Fibroblast of skin of right quadriceps (primary cell): ENCODE measurements at places on chromosomes 1 and 21.
A peak's percentile ranks its signal among the peaks of the same experiment; 100 is the strongest.

GRCh38 chr1:16420424-16421118, 16.7 kb downstream of the SPATA21 start:
- DNase-seq, result no peak

- no peak for DNase-seq
Measured at GRCh38 chr1:36743286-36744005, 260.7 kb upstream of the CSF3R start.

GRCh38 chr1:8687538-8687937, 129.9 kb downstream of the RERE start:
- DNase-seq, result no peak

DNA sequence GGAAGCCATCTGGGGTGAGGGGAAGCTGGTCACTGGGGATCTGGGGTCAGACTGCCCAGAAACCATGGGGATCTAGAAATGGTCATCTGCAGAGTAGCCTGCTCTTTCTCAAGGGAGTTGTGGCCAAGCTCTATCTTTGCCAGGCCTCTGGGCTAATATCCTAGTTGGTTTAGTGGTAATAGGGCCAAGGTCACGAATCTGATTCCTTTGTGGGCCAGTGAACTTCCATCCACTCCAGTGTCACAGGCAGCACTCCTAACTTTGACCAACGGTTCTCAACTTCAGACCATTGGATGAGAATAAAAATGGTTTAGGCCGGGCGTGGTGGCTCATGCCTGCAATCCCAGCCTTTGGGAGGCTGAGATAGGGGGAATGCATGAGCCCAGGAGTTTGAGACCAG, 28.1 kb upstream of the PPP2R5A start:
- DNase-seq, result no peak

- no peak for DNase-seq
Measured at GRCh38 chr1:180598333-180598974, 33.4 kb upstream of the XPR1 start.

DNA sequence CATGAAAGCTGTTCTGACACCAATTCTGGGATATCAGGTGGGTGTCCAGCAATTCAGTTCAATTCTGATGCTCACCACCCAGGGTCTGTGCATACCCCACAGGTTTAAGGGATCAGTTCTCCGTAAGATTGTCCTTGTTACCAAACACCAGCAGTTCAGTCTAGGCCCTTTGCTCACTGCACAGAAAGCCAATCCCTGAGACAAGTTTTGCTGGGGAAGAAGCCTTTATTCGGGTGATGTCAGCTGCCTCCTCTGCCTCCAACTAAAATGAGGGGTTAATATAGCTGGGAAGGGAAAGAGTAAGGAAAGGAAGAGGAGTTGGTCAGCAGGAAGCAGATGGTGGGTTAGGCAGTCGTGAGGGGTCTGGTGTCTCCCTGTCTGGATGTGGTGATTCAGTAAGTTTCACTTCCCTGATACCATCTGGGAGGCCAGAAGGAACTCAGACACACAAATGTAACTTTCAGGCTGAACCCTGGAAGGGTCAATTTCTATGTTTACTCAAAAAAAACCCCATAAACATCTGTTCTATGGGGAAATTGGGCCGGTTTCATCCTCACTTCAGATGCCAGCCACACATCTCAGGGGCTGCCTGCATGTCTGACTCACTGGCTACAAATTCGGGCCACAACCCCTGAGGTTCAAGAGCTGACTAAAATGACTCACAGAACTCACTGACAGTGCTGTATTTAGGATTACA, 83.3 kb upstream of the PGBD5 start:
- peak; percentile 72 for DNase-seq

DNA sequence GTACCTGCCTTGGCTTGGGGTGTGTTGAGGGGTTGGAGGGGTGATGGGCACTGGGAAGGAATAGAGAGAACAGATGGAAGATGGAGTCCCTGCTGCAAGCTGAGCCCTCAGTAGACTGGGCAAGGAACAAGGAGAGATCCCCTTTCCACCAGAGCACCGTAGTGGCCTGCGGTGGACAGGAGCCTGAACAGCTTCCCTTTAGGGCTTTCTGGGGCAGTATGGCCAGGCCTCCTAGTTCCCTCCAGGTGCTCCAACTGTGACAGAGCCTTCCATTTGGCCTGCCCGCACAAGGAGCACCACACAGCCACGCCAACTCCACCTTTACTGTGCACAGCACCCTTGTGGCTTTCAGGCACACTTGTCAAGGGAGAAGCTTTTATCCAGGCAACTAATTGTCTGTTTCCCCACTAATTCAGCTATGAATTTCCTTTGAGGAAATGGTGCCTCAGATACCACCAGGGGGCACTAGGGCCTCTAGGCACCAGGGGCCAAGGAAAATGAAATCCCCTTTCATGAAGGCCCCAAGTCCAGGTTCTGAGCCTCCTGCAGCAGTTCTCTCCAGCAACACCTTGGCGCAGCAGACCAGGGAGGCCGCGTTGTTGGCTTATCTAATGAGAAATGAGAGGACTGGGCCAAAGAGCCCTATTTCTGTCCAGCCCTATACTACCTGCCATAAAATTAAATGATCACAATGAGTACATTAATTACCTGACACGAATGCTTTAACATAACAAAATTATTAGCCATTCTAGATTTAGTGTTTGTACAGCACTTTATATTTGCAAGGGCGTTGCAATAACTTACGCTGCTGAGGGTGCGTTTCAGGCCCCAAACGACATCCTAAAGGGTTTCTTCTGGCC, 23.1 kb upstream of the ERI3 start:
- DNase-seq, result peak; percentile 41

DNA sequence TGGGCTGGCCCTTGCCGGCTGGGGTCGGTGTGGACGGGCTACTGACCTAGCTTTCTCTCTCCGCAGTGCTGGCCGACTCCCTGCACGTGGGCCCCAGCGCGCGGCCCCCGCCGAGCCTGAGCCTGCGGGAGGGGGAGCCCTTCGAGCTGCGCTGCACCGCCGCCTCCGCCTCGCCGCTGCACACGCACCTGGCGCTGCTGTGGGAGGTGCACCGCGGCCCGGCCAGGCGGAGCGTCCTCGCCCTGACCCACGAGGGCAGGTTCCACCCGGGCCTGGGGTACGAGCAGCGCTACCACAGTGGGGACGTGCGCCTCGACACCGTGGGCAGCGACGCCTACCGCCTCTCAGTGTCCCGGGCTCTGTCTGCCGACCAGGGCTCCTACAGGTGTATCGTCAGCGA, 34.9 kb downstream of the PTGFRN start:
- no peak for DNase-seq

GRCh38 chr1:119093721-119094120, 46.7 kb downstream of the WARS2 start:
- DNase-seq, result no peak

- DNase-seq, result no peak
Measured at GRCh38 chr1:57551476-57551875, 127.6 kb upstream of the DAB1 start.

DNA sequence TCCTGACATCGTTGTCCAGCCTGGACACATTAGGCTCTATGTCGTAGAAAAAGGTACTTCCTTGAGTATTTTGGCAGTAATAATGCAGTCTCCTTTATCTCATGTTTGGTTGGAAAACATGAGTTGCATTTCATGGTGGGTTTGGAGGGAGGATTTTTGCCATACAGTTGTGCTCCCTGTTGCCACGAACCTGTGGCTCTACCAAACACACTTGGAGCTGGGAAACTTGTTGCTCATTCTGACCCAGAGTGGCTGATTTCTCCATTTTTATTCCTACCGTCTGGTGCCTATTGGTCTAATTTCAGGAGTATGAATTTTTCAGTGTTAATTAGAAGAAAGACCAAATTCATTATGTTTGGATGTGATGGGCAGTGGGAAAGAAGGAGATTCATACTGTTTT, 50.7 kb downstream of the MPZL1 start:
- DNase-seq, result no peak

- no peak for DNase-seq
Measured at GRCh38 chr1:154788886-154789285, 81.2 kb downstream of the KCNN3 start.

GRCh38 chr1:160412028-160412362, 11.6 kb downstream of the VANGL2 start:
- DNase-seq, result no peak

GRCh38 chr21:29297483-29298347, 1.0 kb upstream of the BACH1 start:
- no peak for DNase-seq

DNA sequence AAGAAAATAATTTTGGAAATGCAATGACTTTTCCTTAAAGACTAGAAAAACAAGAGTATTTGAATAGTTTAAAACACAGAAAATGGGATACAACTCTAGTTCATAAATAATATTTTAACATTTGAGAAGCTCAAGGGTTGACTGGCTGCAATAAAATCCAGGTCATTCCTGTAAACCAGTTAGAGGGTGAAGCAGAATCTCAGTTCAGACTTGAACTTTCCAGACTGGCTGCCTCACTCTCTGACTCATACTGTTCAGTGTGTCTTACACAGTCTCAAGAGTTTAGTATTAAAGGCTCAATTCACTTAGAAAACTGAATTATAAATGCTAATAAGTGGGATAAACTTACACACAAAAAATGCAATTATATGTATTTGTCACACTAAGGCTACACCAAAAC, 89.9 kb downstream of the RAVER2 start:
- DNase-seq, result peak; percentile 42

DNA sequence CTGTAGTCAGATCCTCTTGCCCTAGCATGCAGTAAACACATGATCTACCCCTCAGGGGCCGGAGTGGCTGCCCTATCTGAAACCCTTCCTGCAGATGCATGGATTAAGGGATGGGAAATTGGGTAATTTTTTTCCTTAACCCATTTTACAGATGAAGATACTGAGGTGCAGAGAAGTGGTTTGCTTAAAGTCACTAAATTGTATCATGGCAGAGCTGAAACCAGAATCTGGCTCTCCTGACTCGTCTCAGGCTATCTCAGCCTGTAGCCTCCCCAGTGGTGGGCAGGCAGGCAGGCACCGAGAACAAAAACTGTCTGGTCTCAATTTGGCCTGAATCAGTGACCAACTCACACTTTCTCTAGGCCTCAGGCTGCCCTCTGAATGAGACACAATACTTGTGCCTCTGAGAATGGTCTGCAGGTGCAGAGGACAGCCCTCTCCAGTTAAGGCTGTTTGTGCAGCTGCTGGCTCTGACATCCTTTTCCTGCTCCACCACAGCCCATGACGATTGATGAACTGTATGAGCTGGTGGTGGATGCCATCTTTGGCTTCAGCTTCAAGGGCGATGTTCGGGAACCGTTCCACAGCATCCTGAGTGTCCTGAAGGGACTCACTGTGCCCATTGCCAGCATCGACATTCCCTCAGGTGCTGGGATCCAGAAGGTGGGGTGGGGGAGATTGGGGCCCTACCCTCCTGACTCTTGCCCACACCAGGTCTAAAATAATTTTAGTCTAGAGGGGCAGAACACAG, 1.5 kb downstream of the NAXE start:
- no peak for DNase-seq

DNA sequence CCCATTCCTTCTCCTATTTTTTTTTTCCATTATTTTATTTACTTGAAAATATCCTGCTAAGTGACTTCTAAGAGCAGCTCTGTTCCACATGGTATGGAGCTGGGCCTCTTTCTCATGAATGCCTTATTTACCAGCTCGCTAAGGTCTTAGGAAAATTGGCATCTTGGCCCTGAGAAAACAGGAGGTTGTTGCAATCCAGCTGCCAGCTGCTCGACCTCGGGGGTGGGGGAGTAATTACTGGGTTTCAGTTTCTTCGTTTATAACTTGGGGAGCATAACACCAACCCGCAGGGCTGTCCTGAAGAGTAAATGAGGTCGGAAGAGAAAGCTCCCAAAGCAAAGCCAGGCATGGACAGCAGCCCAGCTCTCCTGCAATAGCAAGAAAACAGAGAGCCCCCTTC, 176.3 kb downstream of the AJAP1 start:
- no peak for DNase-seq

DNA sequence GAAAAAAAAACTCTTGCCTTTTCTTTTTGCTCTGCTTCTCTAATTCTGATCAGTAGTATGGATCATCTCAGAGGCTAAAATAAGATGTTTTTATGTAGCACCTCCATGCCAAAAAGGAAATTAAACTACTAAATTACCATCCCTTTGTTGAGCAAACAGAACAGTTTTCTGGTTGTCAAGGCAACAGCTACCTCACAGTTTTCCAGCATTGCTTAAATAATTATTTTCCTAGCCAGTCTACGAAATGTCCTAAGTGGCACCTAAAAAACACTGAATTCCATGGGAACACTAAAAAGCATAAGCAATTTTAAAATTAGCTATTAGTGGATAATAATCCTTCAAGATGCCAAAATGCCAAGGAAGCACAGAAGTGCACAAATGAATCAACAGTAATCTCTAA, 61.7 kb downstream of the ARID4B start:
- DNase-seq, result peak; percentile 8

DNA sequence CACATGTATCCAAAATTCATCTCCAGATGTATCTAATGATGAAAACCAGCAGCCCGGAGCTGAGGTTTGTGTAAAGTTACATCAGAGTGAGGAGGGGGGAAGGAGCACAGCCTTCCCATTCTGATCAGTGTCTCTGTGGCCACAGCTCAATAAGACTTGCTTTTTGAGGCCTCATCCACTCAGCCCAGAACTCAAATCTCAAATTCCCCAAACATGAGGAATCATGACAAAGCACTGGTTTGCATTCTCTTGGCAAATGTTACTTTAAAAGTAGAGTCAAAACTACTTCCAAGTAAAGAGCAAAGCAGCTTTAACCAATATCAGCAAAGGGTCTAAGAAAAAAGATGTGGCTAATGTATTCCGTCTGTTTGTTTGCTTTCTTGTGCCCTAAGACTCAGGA, 30.9 kb downstream of the CCN1 start:
- DNase-seq, result peak; percentile 96

DNA sequence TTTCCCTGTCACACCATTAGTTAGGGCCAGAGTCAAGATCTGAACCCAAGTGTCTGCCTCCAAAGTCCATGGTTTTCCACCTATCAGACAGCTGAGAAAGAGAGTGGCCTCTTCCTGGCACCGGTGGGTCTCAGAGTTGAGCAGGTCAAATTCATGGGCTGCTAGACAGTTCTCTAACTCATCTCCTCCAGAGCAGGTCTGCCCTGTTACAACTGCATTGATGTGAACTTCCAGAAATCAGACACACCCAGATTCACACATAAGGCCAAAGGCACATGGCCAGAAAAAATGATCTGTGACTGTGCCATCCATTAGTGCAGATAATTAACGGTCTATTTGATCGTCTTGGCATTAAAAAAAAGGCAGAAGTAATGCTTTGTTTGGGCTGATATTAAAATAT, 17.5 kb downstream of the SMIM12 start:
- no peak for DNase-seq

GRCh38 chr1:19028546-19029129, 72.2 kb upstream of the IFFO2 start:
- DNase-seq, result no peak

GRCh38 chr1:46466477-46467182, 23.0 kb upstream of the DMBX1 start:
- no peak for DNase-seq

DNA sequence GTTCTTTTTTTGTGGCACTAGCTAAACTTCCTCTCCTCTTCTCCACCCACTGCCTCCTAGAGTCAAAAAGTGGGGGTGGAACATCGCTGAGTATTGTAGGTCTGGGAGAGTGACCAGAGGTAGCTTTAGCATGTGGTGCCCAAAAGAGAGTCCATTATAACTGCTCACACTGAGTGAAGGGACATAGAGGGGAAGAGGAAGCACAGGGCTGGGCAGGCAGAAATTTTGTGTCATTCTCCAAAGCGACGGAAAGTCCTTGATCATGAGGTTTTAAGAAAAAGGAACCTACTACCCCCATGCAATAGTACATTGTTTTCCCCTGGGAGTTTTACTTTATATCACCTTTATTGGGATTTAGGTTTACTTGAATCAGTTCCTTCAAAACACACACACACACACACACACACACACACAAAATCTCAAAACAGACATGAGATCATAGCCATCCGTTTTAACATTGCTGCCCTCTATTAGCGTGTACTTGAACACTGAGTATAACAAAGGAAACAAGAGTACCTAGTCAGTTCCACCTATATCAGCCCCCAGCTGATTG, 4.1 kb downstream of the CD84 start:
- no peak for DNase-seq
